Gastroesophageal sphincter (tissue), 4 donors: ENCODE measurements at places on chromosomes 5 and 9. TPM values are rescaled to one million over a fixed set of nuclear protein-coding genes. Genes with fewer than 3 reads are reported as not detected.
A peak's percentile ranks its signal among the peaks of the same experiment; 100 is the strongest.

GRCh38 chr9:136326761-136327303, 507 bp upstream of the GPSM1 start:
- peak; percentile 7 for ATAC-seq

GRCh38 chr5:8729437-8729836, 816.4 kb downstream of the SEMA5A start:
- no peak for ATAC-seq

DNA sequence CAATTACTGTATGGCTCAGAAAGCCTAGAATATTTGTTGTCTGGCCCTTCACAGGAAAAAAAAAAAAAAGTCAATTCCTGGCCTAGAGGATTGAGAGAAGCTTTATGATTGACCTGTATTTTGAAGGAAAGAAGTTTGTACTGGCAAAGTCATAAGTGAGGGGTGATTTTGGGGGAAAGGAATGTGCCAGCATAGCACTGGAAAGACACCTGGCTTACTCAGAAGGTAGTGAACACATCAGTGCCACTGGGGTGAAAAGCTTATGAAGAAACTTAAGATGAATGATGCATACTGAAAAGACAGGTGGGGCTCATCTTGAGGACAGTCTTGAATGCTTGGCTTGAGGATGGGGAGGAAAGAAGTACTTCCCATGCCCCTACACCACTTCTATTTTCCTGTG, 127.9 kb upstream of the RASA1 start:
- no peak for ATAC-seq

GRCh38 chr5:127762412-127762811, 59.2 kb downstream of the CCDC192 start:
- ATAC-seq, result no peak

DNA sequence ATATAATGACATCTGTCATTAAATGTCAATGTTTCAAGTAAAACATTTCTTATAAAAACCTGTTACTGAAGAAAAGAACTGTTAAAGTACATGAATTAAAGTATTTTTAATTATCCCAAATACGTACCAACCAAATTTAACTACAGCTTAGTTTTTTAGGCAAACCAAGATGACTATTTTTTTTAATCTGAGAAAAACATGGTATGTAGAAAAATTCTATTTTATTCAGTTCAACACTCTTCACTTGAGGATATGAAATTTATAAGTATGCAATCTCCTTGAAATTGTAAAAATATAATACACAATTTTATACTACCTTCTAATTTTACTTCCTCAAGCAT, 75.3 kb upstream of the IFNE start:
- ATAC-seq, result no peak

- no peak for ATAC-seq
Measured at GRCh38 chr5:58317808-58318207, 142.1 kb downstream of the PLK2 start.

- ATAC-seq, result no peak
Measured at GRCh38 chr5:92641031-92641962, 939.7 kb downstream of the NR2F1-AS1 start.

DNA sequence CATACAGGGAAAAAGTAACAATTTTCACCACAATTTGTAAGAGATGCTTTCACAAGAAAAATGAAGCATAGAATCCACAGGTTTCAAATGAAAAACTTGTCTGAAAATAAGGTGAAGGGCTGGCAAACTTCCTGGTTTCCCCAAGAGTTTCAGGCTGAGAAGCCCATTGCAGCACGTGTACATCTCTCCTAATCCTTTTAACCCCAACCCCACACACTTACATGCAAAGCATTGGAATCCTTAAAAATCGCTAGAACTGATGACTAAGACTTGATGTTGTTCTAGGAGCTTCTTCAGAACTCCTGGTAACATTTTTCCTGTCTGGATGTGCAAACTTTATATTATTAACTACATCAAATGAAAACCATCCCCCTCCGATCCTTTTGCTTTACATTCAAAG, 317.8 kb upstream of the RGMB start:
- no peak for ATAC-seq

DNA sequence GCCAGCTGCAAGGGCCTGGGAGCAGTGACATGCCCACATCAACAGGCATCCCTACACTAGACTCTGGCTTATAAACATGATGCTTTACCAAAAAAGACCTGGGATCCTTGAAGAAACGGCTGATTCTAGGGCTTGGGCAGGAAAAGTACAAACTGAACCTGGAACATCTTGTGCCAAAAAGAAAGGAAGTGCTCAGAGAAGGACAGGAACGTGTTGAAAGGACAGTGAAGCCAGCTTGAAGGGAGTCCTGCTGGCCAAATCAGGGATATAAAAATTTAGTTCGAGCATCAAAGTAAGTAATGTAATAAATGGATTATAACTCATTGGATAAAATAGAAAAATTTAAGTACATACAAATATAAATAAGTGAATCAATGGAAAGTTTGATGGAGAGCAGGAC, 58.1 kb downstream of the ALDH7A1 start:
- peak; percentile 57 for ATAC-seq

GRCh38 chr9:87292449-87293191, 205.0 kb upstream of the DAPK1 start:
- ATAC-seq, result no peak

- ATAC-seq, result no peak
Measured at GRCh38 chr5:166276006-166276405, 2015.4 kb upstream of the WWC1 start.

DNA sequence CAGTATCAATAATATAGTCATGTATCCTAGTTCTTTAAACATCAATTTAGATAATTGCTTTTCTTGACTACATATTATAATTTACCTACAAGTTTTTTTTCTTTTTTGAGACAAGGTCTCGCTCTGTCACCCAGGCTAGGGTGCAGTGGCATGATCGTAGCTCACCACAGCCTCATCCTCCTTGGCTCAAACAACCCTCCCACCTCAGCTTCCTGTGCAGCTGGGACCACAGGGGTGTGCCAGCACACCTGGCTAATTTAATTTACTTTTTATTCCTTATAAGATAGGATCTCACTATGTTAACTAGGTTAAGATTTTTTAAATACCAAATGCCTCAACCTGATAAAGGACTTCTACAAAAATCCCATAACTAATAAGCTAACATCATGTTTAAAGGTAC, 21.1 kb downstream of the UIMC1 start:
- no peak for ATAC-seq

- ATAC-seq, result no peak
Measured at GRCh38 chr5:129945028-129945427, 40.8 kb downstream of the CHSY3 start.

CDH18 gene
- not detected for total RNA-seq

UGT3A1 gene
- total RNA-seq, result not detected

INSL4 gene
- total RNA-seq, result not detected

F12 gene
- total RNA-seq, result 0.89 TPM

TEX10 gene
- total RNA-seq, result 10.0 TPM

PSMB7 gene
- total RNA-seq, result 150 TPM

SPINK13 gene
- not detected for total RNA-seq

PCDHA10 gene
- 1.5 TPM for total RNA-seq

TMEM252 gene
- not detected for total RNA-seq
